ENCODE measurements at places on chromosomes 16 and 17.
A peak's percentile ranks its signal among the peaks of the same experiment; 100 is the strongest.

DNA sequence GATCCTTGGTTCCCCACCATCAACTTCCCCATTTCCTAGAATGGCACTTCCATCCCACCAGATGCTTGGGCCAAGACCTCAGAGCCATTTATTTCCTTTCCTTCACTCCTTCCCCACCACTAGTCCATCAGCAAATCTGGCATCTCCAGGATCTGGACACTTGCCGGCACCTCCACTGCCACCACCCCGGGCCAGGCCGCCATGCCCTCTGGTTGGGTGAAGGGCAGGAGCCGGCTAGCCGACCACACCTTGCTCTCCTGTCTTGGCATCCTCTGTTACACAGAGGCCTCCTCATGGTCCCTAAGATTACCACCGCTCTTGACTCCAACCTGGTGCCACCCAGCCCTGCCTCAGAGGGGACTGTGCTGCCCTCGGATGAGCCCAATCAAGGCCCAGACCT, 104.5 kb downstream of the RMI2 start:
- no peak for DNase-seq

GRCh38 chr16:75250089-75250808, 1.2 kb downstream of the BCAR1 start:
- no peak for DNase-seq

DNA sequence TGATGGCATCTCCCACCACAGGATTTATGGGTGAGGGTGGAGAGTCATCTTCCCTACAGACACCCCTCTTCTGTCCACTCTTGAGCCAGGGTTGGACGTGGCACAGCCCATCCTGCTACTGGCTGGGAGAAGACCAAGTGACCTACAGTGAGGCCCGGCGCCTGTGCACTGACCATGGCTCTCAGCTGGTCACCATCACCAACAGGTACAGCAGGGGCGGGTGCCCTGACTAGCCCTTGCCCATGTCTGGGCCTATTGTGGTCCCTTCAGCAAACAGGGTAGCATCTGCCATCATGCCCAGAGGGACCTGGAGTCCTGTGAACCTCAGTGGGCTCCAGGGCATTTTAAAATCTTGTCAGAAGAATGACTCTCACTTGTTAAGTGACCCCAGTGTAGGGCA, 48.2 kb downstream of the MRC2 start:
- DNase-seq: no peak

DNA sequence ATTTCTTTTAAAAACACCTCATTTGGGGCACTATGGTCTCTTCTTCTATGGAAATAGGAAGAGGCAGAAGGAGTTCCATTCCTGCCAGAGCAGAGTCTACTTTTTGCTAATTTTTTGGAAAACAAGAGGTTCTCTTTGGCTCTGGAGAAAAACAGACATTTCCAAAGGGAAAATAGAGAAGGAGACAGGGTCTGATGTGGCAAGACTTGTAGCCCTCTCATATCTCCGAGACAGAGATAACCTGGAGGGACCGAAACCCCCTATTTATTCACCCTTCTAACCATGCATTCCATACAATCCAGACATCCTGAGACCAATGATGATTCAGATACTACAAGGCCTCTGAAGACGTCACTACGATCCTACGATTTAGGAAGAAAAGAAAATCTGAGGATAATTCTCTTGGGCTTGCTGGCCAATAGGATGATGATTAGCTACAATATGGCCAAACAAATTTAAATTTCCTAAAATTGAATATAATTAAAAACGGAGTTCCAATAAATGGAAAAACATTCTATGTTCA, 70.2 kb downstream of the HIC1 start:
- peak; percentile 46 for DNase-seq

DNA sequence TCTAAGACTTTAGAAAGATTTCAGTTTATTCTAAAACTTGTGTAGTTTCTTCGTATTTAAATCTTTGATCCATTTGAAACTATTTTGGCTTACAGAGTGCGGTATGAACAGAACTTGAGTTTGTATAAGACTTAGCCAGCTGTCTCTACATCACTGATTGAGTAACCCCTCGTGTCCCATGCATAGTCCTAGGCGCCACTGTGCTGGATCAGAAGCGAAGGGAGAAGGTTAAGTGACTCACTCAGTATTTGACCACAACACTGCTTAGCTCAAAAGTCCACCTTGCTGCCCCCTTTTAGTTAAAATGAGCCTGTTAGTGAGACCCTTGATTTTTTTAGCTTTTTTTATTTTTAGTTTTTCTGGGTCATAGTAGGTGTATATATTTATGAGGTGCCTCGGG, 28.4 kb downstream of the CD300LB start:
- DNase-seq: no peak

- peak; percentile 77 for DNase-seq
These were observed 3.6 kb downstream of the ZNF267 start for GRCh38 chr16:31876951-31877828.

GRCh38 chr17:69819316-69820087, 255.5 kb upstream of the KCNJ16 start:
- peak; percentile 84 for DNase-seq

DNA sequence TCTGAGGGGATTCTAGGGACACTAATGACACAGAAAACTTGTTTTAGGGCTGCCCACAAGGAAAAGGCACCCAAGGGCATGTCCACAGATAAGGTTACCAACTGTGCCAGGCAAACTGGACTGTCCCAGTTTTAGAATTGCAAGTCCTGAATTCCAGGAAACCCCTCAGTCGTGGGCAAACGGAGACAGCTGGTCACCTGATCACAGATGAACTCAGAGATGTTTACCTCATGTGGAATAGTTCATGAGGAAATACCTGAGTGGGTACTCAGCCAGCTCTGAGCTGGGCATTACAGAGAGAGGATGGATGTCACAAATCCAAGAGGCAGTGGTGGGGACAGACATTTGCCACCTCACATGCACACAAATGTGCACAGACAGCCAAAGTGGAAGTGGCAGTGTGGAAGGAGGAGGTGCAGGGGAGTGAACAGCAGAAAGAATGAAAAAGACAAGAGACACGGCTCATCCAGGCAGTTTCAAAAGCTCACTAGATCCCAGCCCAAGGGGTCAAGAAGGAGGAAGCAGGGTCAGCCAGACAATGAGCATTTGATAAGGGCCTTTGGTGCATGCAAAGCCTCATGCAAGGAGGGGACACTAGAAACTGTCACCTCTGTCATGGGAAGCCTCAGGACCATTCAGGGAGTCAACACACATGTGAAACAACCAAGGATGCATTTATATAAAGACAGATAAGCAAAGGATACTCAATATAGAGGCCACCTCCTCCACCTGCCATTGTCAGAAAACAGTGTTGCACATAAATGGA, 24.8 kb downstream of the TTLL6 start:
- DNase-seq: no peak

GRCh38 chr16:68369697-68370580, 59.1 kb downstream of the PRMT7 start:
- DNase-seq: no peak

DNA sequence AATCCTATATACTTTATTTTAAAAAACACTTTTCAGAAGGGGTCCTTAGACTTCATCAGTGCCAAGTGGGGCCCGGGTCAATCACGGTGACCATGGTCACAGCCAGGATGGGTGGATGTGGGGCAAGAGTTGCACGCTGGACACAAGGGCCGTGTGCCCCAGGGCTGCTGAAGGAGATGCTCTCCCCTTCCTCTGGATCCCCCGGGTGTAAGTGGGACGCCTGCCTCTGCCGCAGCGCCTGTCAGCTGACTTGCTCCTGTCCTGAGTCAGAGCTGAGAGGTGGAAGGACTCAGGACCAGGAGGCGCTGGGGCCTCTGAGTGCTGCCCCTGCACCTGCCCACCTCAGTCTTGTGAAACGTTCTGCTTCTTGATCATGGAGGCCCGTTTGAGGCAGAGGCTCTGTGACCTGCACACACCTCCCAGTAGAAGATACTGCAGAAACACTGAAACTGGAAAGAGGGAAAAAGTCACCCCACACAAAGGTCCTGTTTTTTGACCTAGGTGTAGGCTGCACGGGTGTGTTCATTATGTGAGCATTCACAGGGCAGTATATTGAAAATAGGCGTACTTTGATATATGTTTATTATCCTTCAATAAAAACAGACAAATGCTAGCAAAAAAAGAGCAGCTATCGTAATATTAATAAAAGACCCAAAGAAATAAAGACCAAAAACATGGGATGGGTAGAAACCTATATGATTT, 40.9 kb upstream of the BAHCC1 start:
- DNase-seq: no peak

DNA sequence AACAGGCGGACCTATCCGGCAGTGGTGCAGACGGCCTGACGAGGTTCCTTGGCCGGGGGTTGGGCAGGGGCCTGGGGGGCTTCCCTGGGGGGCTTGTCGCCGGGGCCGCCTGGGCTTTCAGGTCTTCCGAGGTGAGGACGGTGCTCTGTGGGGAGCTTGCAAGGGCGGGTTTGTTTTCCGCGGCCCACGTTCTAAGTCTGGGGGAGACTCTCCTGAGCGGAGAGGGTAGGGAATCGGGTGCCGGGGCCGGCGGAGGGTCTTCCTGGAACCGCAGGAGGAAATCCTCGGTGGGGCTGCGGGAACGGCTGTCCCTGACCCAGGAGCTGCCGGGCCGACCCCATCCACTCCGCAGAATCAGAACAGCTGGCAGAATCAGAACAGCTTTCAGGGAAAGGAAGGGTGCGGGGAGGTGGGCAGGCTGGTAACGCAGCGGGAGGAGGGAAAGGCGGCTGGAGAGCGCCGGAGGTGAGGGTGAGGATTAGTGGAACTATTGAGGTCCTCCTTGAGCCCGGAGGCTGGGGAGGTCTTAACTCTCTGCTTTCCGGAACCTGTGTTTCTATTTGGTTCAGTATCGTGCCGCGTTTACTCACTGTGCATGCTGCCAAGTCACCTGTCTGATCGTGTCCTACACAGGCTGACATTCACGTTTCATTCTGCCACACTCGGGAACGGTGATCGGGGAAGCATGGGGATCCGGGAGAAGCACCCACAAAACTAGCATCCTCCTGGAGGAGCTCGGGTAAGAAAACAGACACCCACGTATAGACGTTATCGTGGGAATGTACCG, 28.9 kb downstream of the CPSF4L start:
- peak; percentile 9 for DNase-seq

- DNase-seq: peak; percentile 71
These were observed 90.8 kb downstream of the STX8 start for GRCh38 chr17:9484789-9485188.

DNA sequence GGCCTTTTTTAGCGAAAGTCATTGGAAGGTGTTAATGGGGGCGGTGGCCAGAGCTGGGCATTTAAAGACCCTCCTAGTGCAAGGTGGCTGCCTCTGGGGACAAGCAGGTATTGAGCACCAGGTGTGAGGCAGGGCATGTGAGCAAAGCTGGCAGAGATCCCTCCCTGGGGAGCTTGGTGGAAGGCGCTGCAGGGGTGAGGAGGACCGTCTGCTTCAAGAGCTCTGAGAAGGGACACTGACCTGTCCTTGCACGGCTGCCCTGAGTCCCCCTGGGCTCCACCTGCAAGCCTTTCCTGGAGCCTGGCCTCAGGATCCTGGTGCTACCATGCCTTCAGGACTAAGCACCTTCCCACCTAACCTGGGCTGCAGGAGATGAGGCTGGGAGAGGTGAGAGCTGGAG, 127.0 kb upstream of the CIBAR2 start:
- DNase-seq: no peak

DNA sequence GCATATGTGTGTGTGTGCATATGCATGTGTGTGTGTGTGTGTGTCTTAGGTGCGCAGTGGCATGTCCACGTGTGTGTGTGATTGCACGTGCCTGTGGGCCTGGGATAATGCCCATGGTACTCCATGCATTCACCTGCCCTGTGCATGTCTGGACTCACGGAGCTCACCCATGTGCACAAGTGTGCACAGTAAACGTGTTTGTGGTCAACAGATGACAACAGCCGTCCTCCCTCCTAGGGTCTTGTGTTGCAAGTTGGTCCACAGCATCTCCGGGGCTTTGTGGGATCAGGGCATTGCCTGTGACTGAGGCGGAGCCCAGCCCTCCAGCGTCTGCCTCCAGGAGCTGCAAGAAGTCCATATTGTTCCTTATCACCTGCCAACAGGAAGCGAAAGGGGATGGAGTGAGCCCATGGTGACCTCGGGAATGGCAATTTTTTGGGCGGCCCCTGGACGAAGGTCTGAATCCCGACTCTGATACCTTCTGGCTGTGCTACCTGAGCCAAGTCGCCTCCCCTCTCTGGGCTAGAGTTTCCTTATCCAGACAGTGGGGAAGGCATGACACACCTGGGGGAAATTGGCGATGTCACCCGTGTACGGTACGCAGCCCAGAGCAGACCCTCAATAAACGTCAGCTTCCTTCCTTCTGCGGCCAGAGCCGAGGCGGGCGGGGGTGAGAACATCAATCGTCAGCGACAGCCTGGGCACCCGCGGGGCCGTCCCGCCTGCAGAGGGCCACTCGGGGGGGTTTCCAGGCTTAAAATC, 47.6 kb downstream of the IL21R start:
- no peak for DNase-seq

GRCh38 chr16:25633549-25633948, 58.2 kb upstream of the HS3ST4 start:
- no peak for DNase-seq

DNA sequence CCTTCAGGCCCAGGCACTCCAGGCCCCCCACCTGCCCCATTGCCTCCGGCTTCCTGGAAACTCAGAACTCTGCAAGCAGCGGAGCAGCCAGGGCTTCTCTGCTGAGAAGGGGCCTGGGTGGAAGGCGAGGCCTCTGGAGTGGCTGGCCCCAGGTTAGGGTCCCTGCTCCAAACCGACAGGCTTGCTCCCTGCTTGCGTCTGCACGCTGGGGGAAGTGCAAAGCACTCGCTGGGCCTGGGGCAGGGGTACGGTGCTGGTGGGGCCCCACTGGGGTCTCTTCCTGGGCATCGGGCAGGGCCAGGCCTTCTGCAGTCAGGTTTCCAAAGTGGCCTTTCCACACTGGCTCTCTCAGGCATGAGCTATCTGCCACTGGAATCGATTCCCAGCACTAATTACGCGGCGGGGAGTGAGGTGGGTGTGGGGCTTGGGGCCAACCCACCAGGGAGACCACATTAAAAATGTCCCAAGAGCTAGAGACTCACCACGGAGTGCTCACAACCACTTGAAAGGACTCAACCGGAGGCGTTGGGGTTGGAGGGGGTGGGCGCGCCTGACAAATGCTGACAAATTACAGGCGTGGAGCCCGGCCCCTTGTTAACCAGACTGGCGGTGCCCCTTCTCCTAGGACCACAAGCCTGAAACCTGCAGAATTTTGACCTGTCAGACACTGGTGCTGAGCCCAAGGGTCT, 17.9 kb downstream of the FAM83G start:
- no peak for DNase-seq

DNA sequence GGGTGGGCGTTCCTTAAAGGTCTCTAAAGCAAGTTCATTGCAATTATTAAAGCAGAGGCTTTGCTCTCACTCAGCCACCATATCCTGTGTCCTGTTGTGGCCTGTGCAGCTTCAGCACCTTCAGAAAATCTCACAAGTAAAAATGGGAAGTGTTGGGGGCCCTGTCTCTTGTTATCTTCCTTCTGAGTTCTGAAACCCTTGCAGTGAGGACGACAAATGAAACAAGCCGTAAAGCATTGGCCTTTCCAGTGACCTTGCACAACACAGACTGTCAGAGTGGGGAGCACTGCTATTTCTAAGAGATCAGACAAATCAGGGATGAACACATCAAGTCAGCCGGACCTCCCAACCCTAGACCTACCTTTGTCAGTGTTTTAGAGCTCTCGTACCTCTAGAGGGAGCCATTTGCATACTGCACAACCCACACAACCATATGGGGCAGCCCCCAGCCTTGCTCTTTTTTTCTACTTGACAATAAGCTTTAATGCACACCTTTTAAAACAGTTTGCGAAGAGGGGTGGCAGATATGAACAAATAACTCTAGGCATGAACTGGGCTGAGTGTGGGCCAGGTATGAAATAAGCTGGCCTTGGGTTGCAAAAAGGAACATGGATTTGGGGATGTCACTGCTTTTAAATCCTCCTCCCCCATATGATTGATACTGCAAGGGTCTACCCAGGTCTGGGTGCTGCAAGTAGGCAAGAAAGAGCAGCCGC, 89.8 kb downstream of the KATNIP start:
- DNase-seq: peak; percentile 54
